ENCODE measurements at places on chromosomes 11 and 22. TPM values are rescaled to one million over a fixed set of nuclear protein-coding genes. Genes with fewer than 3 reads are reported as not detected.

The MS4A4A gene
- total RNA-seq: not detected

The SSH3 gene
- 20.1 TPM for total RNA-seq

- H3K36me3 ChIP-seq: no peaks in the 10 kb centered on the region
- DNase-seq: peak; percentile 68
- H3K27ac ChIP-seq: no peak overlapping the region
- H3K27me3 ChIP-seq: no peaks in the 10 kb centered on the region
- no peak overlapping the region for H3K4me3 ChIP-seq
- peaks cover 19% of the 10 kb centered on the region for H3K4me1 ChIP-seq
These were observed 43.2 kb downstream of the PANX1 start for GRCh38 chr11:94171693-94172440.

GRCh38 chr11:75689863-75690609 is 21.2 kb upstream of the MAP6 start:
- H3K36me3 ChIP-seq: no peaks in the 10 kb centered on the region
- no peak overlapping the region for H3K27ac ChIP-seq
- H3K27me3 ChIP-seq: peaks cover 3% of the 10 kb centered on the region

DNA sequence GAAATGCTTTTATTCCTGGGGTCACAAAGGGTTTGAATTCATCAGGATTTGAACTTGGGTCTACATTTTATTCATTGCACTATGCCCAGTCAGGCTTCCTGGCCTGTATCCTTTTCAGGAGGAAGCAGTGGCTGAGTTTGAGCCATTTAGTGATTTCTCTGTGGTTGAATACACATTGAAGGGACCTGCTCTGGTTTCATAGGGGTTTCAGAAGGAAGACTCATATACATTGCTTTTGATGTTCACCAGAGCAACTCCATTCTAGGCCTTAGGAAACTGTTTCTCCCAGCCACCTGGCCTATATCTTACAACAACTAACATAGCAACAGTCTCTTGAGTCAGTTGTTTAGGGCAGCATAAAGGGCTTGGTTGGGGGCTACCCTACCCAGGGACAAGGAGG is 165.7 kb downstream of the INSC start:
- no peaks in the 10 kb centered on the region for H3K36me3 ChIP-seq
- H3K4me3 ChIP-seq: no peak overlapping the region
- H3K27ac ChIP-seq: no peak overlapping the region
- H3K27me3 ChIP-seq: peaks cover 14% of the 10 kb centered on the region
